ENCODE measurements at places on chromosomes 7 and 10. TPM values are rescaled to one million over a fixed set of nuclear protein-coding genes. Genes with fewer than 3 reads are reported as not detected.
A peak's percentile ranks its signal among the peaks of the same experiment; 100 is the strongest.

Gene LRRC17
- total RNA-seq, result 1.8 TPM

Gene LAMTOR4
- total RNA-seq, result 153 TPM

Gene UBTD1
- 30.7 TPM for total RNA-seq

DNA sequence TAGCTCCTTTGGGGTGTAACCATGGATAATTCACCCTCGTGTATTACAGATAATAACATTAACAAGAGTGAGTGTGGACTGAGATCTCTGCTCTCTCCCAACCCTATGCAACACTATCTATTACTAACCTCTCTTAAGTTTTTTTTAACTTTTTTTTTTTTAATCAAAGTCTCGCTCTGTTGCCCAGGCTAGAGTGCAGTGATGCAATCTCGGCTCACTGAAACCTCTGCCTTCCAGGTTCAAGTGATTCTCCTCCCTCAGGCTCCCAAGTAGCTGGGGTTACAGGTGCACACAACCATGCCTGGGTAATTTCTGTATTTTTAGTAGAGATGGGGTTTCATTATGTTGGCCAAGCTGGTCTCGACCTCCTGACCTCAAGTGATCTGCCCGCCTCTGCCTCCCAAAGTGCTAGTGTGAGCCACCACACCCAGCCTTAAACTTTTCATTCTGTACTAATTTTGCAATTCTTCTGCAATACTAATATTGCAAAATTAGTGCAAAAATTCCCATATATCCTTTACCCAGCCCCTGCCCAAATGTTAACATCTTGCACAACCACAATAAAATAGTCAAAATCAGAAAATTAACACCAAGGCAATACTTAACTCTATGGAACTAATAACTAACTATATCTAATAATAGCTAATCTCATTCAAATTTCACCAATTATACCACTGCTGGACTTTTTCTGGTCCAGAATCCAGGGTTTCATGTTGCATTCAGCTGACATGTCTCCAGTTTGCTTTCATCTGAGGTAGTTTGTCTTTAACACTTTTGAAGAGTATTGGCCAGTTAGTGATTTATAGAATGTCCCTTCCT lies 66.5 kb upstream of the TCF7L2 start:
- H3K4me1 ChIP-seq, result no peaks in the 10 kb centered on the region
- H3K27ac ChIP-seq, result no peak overlapping the region
- H3K27me3 ChIP-seq, result no peaks in the 10 kb centered on the region
- no peak overlapping the region for H3K4me3 ChIP-seq

- H3K4me3 ChIP-seq, result no peak overlapping the region
- no peak for DNase-seq
- H3K36me3 ChIP-seq, result no peaks in the 10 kb centered on the region
- H3K27ac ChIP-seq, result no peak overlapping the region
Measured at GRCh38 chr7:11935905-11936304, 103.9 kb upstream of the THSD7A start.

DNA sequence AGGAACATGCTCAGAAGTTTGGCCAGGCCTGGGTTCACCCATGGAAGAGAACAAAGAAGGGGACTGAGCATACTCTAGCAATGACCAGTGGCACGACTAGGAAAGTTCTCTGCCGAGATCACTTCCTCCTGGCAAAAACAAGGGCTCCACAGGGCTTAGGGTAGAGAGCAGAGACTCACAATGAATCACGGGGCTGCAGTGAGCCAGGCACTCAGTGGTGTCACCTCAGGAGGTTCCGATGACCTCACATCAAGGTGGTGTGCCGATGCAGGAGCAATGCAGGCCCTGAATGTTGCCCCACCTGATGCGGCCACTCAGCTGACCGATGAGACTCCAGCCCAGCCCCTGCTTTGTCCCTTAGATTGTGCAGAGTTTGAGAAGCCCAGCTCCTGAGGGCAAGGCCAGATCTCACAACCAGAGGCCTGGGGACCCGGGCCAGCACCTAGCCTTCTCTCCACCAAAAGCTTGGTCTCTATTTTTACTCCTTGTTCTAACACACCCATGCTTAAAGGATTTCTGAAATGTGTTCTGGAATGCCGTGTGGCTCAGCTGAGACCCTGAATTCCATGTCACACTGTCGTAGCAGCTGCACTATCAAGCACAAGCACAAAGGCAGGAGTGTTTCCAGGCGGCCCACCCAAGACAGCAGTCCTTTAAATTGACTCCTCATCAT lies 60.9 kb downstream of the COBL start:
- peak overlapping the region; percentile 58 for H3K27ac ChIP-seq
- peak; percentile 40 for DNase-seq
- H3K4me3 ChIP-seq, result no peak overlapping the region
- H3K27me3 ChIP-seq, result no peaks in the 10 kb centered on the region
- H3K4me1 ChIP-seq, result peaks cover 15% of the 10 kb centered on the region

DNA sequence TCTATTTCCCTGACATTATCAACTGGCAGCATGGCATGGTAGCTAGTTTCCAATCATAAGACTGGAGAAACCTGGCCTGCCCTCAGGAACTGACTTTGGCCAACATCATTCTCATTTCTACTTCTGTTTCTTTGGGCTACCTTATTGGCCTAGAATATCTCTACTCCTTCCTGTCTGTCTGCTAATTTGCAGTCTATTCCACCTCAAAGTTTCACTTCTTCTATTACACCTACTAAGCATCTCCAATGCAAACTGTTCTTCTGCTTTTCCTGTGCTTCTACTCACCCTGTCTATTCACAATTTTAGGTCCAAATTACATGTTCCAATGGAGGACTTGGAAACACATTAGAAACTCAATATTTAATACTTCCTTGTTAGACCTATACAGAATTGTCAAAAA lies 65.6 kb downstream of the ZNF503 start:
- H3K27me3 ChIP-seq, result no peaks in the 10 kb centered on the region
- no peak overlapping the region for H3K27ac ChIP-seq
- H3K4me1 ChIP-seq, result no peaks in the 10 kb centered on the region
- no peaks in the 10 kb centered on the region for H3K36me3 ChIP-seq
- DNase-seq, result no peak
- H3K4me3 ChIP-seq, result no peak overlapping the region

DNA sequence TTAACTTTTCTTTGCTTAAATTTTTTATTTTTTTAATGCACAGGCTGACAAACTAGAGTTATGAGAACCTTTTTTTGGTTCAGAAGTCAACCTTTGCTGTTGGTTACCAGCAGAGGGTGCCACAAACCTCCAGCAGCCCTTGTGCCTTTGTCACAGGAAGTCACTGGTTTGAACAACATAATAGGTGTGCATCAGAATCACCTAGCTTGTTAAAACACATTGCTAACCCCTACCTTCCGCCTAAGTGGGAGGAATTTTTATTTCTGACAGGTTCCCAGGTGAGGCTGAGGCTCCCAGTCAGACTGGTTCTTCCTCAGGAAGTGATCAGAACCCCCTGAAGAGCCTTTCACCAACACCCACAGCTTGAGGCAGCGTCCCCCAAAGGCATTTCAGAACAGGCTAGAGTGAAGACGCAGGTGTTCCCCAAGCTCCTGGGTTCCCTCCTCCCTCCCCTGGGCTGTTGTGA lies 22.6 kb upstream of the VDAC2 start:
- peaks cover under 1% of the 10 kb centered on the region for H3K36me3 ChIP-seq
- H3K27ac ChIP-seq, result peak overlapping the region; percentile 24
- H3K27me3 ChIP-seq, result no peaks in the 10 kb centered on the region
- peak; percentile 59 for DNase-seq
- no peaks in the 10 kb centered on the region for H3K4me1 ChIP-seq

DNA sequence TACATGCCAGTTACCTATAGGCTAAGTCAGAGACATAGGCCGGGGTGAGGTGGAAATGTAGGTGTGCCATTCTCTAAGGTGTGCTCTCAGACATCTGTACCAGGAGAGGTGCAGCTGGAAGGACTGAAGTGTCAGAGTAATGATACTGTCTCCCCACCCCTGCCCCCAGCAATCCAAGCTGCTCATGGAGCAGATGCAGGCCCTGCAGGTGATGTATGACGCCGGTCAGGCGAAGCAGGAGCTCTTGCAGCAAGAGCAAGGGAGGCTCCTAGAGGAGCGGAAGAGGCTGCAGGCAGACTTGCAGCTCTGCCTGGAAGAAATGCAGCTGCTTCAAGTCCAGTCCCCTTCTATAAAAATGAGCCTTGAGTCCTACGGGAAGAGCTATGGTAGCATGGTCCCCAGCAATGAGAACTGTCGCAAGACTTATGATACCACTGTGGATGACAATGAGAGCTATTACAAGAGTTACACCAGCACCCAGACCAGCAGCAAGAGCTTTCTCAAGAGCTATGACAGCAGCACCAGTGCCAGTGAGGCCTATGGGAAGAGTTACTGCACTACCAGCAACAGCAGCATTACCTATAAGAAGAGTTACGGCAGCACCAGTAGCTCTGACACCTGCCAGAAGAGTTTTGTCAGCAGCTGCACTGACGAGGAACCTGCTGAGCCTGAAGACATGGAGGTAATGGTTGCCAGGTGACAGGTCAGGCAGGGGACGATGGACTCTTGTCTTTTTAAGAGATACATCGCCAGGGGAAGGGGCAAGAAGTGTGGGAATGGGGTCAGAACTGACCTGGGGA lies 18.4 kb upstream of the FLNC start:
- no peaks in the 10 kb centered on the region for H3K27me3 ChIP-seq
- peaks cover 8% of the 10 kb centered on the region for H3K4me1 ChIP-seq
- DNase-seq, result no peak

GRCh38 chr10:75209086-75209920 lies 1.3 kb upstream of the VDAC2 start:
- no peaks in the 10 kb centered on the region for H3K27me3 ChIP-seq
- H3K4me1 ChIP-seq, result no peaks in the 10 kb centered on the region
- H3K4me3 ChIP-seq, result peak overlapping the region; percentile 73
- DNase-seq, result no peak
